ENCODE measurements at places on chromosomes 6 and 20.
A peak's percentile ranks its signal among the peaks of the same experiment; 100 is the strongest.

- DNase-seq, result no peak
These were observed 24.4 kb upstream of the FAM184A start for GRCh38 chr6:119102901-119103300.

GRCh38 chr20:36465109-36466080 is 75.9 kb upstream of the MYL9 start:
- peak; percentile 75 for DNase-seq

DNA sequence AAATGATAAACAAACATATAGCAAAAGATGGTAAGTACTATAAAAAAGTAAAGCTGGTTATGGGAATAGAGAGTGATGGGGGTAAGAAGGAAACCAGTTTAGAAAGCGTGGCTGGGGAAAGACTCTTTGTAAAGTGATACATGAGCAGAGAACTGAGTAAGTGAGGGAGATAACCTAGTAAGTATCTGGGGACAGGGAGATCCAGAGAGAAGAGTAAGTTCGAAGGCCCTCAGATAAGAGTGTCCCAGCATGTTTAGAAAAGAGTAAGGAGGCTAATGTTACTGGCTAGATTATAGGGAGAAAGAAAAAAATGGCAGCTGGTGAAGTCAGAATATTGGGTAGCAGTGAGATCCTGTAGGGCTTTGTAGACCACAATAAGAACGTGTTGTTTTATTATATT is 50.7 kb upstream of the HBS1L start:
- DNase-seq, result no peak

DNA sequence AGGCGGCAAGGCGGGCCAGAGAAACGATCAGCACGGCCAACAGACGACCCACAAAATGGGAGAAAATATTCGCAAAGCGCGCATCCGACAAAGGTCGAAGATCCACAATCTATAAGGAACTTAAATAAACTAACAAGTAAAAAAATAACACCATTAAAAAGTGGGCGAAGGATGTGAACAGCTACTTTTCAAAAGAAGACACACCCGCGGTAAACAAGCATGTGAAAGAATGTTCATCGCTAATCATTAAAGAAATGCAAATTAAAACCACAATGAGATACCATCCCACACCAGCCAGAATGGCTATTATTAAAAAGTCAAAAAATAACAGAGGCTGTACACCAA is 117.8 kb upstream of the SIRPA start:
- DNase-seq, result no peak

GRCh38 chr6:10338151-10338550 is 76.7 kb downstream of the TFAP2A start:
- no peak for DNase-seq

- DNase-seq, result no peak
These were observed 229.3 kb downstream of the FARS2 start for GRCh38 chr6:5490501-5491069.

- DNase-seq, result no peak
These were observed 3.7 kb downstream of the TAF4 start for GRCh38 chr20:62061851-62062423.

GRCh38 chr6:53062169-53062539 is 3.0 kb upstream of the FBXO9 start:
- DNase-seq, result no peak

- no peak for DNase-seq
These were observed 495.3 kb upstream of the RNF217 start for GRCh38 chr6:124466949-124467348.

- no peak for DNase-seq
These were observed 125.8 kb downstream of the MAP7 start for GRCh38 chr6:136424450-136424849.

DNA sequence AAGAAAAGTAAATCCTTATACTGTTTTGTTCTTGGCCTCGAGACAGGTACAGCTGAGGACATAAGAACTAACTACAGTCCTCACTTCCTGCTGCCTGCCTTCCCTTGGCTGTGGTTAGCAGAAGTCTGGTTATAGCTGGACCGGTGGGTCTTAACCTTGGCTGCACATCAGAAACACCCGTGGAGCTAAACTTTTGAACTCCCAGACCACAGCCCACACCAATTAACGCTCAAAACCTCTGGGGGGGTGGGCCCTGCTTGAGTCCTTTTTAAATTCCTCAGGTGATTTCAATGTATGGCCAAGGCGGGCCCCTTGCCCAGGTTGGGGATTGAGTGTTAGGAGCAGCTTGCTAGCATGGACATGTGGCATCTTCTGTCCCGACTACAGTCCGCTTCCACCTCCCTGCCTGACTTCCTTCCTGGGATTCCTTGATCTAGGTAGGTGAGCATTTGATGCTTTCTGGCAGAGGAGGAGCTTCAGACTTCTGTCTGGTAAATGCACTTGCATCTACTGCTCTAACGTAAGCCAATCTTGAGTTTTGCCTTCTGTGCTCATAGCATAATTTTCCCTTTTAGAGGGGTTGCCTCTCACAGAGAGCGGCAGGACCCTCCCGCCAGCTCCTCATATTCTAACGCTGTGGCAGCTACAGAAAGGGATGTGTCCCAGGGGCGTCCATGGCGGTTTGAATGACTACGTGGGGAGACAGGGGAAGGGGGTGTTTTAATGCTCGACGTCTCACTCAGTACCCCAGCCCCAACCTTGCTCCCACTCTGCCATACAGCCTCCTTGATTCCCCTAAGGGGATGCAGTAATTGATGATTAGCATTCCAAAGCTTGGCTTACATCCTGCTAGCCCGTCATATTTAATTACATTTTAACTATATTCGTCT is 390.1 kb downstream of the ZFAND3 start:
- no peak for DNase-seq

GRCh38 chr6:133129556-133129955 is 111.6 kb upstream of the EYA4 start:
- DNase-seq, result no peak

GRCh38 chr20:21109144-21109543 is 3.0 kb upstream of the LINC00237 start:
- DNase-seq, result no peak

DNA sequence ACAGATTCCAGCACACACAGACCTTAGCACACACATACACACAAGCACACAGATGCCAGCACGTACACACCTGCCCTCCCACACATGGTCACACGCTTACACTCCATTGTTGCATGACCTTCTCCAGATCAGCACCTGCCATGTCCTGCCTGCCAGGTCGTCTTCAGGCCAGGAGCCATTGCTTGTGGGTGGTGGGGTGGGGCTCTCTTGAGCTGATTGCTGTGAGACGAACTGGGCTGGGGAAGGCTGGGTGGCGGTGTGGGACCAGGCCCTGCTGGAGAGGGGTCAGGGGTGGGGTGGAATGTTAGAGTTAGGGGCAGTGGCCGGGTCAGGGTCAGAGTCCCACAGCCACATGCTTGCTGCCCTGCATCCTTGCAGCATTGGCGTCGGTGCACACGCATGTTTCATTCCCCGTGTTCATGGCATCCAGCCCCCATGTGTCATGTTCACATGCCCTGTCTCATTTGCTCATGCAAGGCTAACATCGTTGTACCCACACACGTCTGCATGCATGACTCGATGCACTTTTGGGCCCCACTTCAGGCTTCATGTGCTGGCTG is 6.5 kb upstream of the NPBWR2 start:
- DNase-seq, result no peak

DNA sequence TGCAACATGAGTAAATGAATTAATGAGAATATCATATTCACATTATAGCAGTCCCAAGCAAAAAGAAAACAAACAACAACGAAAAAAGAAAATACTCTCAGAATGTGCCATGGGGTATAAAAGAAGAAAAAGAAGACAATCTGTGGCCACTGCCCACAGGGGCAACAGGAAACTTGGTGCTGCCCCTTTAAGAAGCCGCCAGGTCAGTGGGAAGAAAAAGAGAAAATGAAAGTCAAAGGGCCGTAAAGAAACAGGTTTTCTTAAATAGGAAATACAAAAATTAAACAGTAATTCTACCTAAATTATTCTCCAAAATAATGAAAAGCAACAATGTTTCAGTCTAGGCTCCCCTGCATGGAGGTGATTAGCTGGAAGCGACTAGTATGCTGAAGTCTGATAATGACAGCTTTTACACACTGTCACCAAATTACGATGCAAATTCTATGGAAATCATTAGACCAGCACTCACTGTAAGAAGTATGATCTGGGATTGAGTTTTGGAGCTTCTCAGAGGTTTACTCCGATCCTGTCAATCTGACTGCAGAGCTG is 23.6 kb downstream of the GMDS start:
- DNase-seq, result peak; percentile 22

GRCh38 chr6:4775494-4776130 is 592 bp upstream of the CDYL start:
- peak; percentile 84 for DNase-seq

- no peak for DNase-seq
These were observed 23.7 kb downstream of the SDHAF4 start for GRCh38 chr6:70590400-70590799.

DNA sequence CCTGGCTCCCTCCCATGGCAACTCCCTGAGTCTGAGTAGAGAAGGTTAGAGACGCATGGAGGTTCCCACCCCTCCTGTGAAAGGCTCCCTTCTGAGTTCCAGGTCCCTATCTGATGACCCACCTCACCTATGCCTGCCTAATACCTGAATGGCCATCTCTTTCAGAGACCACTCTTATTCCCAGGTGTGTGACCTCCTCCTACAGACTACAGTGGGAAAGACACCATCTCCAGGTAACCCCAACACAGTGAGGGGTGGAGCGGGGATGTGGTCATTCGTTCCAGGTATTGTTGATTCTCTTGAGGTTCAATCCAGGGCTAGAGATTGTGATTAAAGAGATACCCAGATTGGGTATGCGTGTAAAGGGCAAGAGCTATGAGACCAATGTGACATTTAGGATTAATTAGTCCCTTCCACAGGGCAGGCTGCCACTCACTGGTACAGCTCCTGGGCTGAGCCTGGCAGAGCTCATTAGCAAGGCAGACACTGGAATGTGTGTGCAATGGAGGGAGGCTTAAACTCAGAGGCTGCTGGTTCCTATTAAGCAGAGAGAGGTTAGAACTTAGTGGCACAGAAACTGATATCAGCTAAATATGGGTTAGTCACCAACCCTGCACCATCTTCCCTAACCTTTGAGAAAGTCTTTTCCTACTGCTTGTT is 46.5 kb upstream of the IER3 start:
- DNase-seq, result no peak

DNA sequence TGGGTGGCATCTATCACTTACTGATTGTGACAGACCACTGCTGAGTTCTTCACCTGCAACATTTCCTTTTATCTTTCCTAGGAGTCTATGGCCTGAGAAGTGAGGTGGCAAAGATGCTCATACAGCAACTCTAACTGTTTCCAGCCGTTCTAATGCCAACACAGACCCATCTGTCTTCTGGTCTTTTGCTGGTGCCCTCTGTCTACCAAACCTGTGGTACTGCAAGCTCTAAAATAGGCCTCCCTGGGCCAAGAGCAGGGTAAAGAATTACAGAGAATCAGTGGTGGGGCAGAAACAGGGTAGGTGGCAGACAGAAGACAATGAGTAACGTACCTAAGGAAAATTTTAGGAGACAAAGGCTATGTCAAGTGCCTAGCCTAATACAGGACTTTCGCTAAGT is 611.0 kb upstream of the FLRT3 start:
- DNase-seq, result no peak

- DNase-seq, result no peak
These were observed 44.2 kb downstream of the SNAI1 start for GRCh38 chr20:50026746-50027575.

GRCh38 chr6:13472976-13473767 is 14.2 kb downstream of the GFOD1 start:
- peak; percentile 37 for DNase-seq

GRCh38 chr6:32969685-32970412 is 1.5 kb downstream of the BRD2 start:
- DNase-seq, result peak; percentile 90

DNA sequence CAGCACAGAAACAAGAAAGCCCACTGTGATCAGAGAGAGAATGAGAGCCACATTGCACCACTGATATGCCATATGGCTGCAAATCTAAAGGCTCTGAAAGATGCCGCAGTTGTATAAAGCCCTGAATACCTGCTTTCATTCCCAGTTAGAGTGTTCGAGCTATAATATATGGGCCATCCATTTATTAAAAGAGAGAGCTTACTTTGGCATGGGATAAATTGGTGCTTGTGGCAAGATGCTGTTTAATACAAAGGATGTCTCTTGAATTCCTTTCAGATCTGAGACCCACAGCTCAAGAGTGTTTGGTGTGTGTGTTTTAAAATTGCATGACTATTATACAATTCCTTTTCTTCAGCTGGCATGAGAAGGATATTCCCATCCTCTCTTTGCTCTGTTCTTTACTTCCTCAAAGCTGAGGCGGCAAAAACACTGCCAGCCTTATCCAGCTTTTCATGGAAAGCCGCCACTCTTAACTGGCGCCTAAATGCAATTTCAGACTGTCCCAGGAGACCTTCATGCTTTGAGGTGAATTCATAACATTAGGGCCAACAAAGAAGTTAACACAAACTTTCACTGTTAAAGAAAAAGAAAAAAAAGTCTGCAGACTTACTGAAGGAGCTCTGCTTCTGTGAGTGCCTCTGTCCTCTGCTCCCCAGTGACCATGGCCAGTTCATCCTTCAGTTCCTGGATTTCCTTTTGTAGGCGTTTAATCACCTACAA is 147.6 kb downstream of the KIF6 start:
- no peak for DNase-seq

GRCh38 chr6:149938571-149939355 is 3.1 kb upstream of the ULBP2 start:
- DNase-seq, result no peak

DNA sequence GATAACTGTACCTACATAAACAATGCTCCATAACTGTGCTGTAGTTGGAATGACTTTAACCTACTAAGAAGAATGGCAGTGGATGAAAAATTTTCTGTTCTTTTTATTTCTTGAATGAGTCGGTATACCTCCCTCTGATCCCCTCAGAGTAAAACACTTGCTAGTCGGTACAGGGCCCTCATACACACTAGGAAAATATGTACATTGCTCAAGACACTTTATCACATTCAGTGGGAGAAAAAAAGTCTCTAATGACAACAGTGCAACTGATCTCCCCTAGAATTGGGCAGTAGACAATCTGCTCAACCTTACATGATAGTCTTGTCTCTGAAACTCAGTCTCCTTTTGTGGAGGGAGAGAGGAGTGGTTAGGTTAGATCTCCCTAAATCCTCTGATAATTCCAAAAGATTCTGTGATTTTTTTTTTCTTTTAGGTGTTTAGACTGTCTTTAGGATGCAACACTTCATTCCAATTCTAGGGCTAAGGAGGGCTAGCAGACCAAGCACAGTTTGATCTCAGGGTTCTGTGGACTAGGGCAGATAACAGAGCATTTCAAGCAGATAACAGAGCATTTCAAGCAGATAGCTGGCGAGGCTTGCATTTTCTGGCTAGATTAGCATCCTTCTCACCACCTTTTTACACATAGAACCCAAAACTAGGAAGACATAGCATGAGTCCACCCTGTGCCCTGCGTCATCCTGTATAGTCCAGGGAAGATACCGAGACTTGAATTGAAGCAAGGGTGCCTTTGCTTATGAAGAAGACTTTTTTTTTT is 100.3 kb upstream of the TNFAIP3 start:
- DNase-seq, result no peak

- no peak for DNase-seq
These were observed 34.5 kb downstream of the DLGAP4 start for GRCh38 chr20:36340593-36340990.

GRCh38 chr6:25058441-25058840 is 122.7 kb upstream of the RIPOR2 start:
- no peak for DNase-seq

GRCh38 chr20:12113468-12114371 is 196.0 kb downstream of the BTBD3 start:
- DNase-seq, result no peak

- no peak for DNase-seq
These were observed 532.3 kb downstream of the MAFB start for GRCh38 chr20:40156600-40157317.

GRCh38 chr20:10823585-10823984 is 149.8 kb upstream of the JAG1 start:
- DNase-seq, result no peak

GRCh38 chr6:170463101-170463721 is 89.9 kb downstream of the PSMB1 start:
- no peak for DNase-seq
